ENCODE measurements at places on chromosomes 6 and 20.

- no peak for DNase-seq
Observed at GRCh38 chr20:41134362-41135186, 2.8 kb upstream of the PLCG1 start.

GRCh38 chr20:3473944-3474343, 3.1 kb downstream of the ATRN start:
- DNase-seq: no peak

DNA sequence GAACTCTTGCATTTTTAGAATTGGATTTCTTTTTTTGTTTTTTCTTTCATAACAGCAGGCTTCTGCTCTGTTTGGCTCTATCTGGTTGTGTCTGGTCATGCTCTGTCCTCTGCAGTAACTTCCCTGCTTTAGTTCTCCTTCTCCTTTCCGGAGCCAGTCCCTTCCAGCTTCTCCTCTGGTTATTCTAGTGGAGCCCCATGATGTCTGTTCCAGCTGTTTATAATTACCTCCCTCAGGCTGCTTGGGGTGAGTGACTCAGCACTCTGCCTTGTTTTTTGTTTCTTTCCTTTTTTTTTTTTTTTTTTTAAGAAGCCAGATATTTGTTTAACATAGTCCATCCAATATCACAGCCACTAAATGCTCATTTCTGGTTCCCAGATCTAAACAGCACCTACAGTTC, 409.6 kb downstream of the MAFB start:
- DNase-seq: no peak

- no peak for DNase-seq
Observed at GRCh38 chr6:17432356-17432755, 39.0 kb downstream of the CAP2 start.

DNA sequence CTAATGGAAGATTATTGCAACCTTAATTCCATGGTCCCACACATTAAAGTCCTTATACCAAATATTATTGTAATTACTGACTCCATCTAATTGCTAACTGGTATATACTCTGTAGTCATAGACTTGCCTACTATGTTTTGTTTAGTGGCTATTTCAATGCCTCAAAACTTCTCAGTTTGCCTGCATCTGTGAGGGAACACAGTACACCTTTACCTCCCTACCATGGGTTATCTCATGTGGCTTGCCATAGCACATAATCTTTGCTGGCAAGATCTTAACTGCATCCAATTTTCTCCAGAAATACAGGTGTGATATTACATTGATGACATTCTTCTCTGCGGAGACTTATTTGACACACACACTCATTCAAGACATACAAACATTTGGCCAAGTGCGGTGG, 107.1 kb upstream of the ZNF184 start:
- no peak for DNase-seq

GRCh38 chr6:11428895-11429294, 108.7 kb upstream of the TMEM170B start:
- DNase-seq: no peak

DNA sequence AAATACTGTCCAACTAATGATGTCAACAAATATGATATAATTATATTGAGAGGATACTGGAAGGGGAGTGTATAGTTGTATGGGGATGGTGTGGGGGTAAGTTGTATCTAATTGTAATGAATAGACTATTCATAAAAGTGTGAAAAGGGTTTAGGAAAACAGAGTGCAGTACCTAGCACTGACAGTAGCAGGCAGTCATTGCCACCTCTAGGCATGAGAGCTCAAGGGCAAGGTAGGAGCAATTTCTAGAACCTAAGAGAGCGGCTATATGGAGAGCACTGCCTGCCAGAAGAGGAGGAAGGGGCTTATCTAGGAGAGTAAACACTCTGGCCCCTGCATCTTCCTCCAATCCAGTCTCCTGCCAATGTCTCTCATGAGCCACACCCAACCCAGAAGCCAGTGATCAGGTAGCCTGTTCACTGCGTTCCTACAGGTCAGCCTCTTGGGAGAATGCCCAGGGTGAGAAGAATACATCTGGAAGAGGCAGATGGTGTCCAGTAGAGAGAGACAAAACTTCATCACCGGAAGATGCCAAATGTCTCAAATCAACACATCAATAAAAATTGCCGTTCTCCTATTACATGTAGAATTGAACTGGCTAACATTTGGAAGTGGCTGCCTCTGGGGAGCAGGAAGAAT, 200.0 kb downstream of the LY86 start:
- no peak for DNase-seq

GRCh38 chr6:45812922-45813321, 202.7 kb downstream of the CLIC5 start:
- no peak for DNase-seq

DNA sequence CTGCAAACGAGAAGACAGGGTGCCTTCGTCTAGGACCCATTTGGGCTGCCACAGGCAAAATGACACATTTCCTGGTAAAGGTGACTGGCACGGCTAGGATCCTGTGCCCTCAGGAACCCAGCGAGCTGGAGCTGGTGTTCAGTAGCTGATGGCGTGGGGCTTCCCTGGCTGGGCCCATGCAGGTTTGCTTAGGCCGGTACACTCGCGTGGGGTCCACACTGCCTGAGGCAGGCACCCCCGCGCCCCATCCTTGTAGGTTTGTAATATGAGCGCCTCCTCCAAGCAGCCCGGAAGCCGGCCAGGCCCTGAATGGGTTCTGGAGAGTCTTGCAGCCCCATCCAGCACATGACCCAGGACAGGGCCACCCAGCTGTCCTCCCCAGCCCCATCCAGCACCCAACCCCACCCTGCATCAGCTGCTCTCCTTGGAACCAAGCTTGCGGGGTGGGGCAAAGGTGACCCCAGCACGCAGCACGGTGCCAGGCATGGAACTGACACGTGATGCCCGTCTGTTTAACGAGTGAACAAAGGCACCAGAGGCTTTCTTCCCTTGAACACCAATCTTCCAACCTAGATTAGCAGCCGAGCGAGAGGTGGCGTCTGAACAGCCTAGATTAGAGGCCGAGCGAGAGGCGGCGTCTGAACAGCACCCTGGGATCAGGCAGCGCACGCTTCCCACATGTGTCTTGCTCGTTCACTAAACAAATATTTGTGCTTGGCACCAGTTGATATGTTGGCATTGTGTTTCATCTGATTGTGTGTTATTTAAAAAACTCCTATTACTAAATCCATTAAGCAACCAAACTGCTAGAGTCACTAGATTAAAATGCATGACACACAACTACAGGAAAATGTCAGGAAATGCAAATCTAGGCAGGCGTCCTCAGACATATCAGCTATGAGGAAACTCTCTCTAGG, 112.1 kb downstream of the DLL1 start:
- no peak for DNase-seq

DNA sequence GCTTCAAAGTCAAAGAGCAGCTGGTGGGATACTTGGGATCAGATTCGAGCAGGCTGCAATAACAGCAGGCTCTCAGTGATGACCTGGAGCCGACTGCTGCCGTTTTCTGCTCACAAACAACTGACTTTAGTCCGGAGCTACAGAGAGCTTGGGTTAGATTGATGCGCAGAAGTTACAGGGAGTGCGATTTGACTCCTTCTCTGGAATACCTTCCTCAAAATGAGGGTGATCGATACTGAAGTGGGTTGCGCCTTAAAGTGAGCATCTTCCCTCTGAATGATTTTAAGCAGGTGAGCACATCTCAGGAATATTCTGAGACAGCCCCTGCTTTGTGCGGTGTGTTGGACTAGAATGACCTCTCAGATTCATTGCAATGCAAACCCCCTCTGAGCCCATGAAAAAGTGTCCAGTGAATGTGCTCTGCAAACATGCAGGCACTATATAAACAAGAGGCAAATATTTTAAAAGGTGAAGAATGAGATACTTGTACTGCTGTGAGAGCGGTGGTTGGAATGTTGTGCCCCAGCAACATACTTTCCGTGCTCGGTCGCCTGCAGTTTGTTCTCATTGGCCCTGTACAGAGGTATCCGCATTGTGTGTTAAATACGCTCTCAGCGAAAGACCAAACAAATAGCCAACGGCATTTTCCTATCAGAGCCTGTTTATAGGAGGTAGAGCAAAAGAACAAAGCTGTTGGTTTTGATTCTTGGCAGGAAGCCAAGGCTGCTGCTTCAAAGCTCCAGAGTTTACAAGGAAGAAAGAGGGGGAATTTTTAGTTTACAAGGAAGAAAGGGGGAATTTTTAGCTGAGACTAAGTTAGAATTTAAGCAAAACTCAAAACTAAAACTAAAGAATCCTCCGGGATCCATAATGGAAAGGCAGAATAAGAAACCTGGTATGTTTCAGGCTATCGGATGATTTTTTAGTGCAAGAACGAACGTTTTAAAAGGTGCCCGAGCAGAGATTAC, 67.7 kb downstream of the PHACTR2 start:
- DNase-seq: no peak

DNA sequence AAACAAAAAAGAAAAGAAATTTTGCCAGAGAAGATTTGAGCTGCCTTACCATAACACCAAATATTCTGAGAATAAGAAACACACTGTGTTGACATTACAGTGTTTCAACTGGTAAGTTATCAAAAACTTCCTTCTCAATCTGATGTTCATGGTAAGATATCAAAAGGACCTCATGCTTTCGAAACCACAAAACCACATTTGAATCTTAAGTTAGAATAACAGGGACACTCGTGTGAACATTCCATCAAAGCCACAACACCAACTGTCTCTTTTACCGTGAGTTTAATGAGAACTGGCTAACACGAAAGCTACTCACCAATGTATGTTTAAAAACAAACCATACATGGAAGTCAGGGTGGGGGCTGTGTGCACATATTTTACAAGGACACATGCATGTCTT, 73.0 kb upstream of the OPRM1 start:
- no peak for DNase-seq

DNA sequence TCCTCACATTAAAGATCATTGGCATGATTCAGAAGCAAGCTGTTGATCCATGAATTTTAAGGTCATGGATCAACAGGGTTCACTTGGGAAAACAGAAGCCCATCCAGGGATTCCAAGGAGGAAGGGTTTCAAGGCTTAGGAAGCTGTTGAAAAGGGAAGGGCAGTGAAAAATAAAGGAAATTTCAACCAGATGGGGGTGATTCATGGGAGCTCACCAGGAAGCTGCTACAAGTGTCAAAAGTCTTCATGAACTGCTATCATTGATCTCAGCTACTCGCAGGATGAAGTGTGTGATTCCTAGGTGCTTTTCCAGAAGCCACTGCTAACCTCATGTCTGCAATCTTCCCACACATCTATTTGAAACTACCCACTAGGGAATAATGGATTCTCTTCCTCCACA, 26.2 kb downstream of the ADTRP start:
- DNase-seq: no peak

- DNase-seq: no peak
Observed at GRCh38 chr20:7459083-7459482, 481.2 kb downstream of the HAO1 start.

- no peak for DNase-seq
Observed at GRCh38 chr6:69578361-69578890, 218.4 kb downstream of the LMBRD1 start.

DNA sequence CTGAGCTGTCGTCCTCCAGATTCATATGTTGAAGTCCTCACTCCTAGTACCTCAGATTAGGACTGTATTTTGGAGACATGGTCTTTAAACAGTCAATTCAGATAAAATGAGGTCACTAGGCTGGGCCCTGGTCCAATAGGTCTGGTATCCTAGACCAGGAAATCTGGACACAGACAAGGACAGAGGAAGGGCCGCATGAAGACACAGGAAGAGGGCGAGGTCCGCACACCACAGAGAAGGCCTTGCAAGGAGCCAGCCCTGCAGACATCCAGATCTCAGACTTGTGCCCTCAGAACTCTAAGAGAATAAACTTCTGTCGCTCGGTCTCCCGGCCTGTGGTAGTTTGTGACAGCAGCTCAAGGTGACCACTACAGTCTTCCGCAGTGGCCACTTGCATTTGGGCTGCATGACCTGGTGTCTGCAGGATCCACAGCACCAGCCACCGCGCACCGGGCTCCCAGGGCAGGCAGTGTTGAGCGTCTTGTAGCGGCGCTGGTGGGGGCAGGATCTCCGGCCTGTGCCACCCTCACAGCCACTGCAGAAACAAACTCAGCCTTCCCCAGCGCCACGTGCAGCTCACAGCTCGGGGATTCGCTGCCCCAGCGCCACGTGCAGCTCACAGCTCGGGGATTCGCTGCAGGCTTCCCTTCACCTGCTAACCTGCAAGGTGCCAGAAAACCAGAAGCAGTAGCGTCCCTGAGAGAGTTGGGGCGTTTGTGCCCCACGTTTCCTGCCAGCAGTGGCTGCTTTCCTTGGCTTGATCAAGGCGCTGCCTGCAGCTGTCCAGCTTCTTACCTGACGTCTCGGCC, 6.0 kb upstream of the RBM38 start:
- DNase-seq: no peak

GRCh38 chr6:109455437-109456110, at the start of gene MICAL1:
MICAL1 (minus strand) TSS chr6:109455772; CDS start chr6:109454196, 1,576 bp downstream.
- DNase-seq: peak; percentile 47

DNA sequence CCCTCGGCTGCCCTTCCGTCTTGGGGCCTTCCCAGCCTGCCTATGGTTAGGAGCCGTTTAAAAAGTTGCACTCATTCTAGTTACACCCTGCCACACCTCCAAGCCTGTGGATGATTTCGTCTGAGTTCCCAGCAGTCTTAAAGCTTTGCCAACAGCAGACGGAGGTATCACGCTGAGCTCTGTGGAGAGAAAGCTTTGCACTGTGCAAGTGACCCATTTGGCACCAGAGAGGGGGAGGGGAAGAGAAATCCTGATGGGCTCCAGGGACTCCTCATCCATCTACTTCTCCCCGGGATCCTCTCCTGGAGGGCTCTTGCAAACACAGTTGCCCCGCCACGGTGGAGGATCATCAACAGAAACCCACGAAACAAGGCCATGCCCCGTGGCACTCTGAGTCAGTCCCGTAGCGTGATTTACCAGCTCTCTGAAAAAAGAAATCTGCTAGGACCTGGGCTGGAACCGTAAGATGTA, 98.8 kb upstream of the CITED2 start:
- DNase-seq: no peak

DNA sequence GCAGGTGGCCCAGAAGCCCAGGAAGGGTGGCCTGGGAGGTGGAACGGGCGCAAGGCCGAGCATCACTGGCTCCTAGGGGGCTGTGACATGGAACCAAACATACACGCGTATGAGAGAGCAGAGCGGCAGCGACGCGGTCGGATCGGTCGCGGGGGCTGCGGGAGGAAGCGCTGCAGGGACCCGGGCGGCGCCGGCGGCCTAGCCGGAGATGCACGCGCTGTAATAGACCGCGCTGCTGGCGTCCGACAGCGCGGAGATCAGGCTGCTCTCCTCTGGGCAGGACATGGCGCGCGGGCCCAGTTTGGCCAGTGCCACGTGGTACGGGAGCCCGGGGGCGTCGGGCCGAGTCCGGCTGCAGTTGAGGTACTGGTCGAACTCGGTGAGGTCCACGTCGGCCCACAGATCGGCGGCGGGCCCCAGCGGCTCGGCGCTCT, 1.5 kb downstream of the SOX18 start:
- DNase-seq: no peak

- DNase-seq: no peak
Observed at GRCh38 chr6:161303628-161304340, 29.9 kb upstream of the AGPAT4 start.

GRCh38 chr6:119834418-119834817, 484.9 kb upstream of the MAN1A1 start:
- DNase-seq: no peak
